Daoy (cell line): ENCODE measurements at places on chromosomes 5 and 9. TPM values are rescaled to one million over a fixed set of nuclear protein-coding genes. Genes with fewer than 3 reads are reported as not detected.

Gene GZMA
- total RNA-seq = 1.8 TPM in 1 of 2 replicates, not detected in the other

Gene HSD17B3
- not detected in 2 replicates for total RNA-seq

Gene PIP5KL1
- 0.18 and 0.51 TPM in 2 replicates for total RNA-seq

Gene CDKN2B-AS1
- not detected in 2 replicates for total RNA-seq

Gene SLC34A1
- not detected in 2 replicates for total RNA-seq

Gene LCN1
- not detected in 2 replicates for total RNA-seq

Gene PRRX2
- total RNA-seq = 1.5 and 1.7 TPM in 2 replicates

Gene AFAP1L1
- 11.7 and 12.8 TPM in 2 replicates for total RNA-seq

Gene PCDHGB3
- 0.68 and 1.1 TPM in 2 replicates for total RNA-seq

Gene AQP7
- total RNA-seq = not detected in 2 replicates

- DNase-seq = no peak
These were observed 264.5 kb upstream of the CDH6 start for GRCh38 chr5:30928956-30929355.

DNA sequence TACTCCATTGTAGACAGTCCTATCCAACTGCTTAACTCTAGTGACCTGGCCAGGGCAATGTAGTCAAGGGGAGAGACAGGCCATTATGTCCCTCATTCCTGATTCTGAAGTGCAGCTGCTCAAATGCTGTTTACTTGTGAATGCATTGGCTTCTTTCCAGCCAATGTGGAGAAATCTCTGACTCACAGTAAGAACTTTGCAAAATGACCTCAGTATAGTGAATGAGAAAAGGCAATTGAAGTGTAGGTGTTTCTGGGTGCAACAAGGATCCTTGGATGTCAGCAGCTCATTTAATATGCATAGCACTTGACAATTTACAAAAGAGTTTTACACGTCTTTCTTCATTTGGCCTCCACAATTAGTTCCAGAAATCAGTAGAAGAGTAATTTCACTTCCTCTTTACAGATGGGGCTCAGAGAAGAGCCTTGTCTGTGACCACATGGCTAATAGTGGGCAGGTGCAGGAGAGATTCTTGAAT lies 367.2 kb downstream of the OSTF1 start:
- DNase-seq = no peak

- DNase-seq = no peak
These were observed 441.4 kb downstream of the CDH12 start for GRCh38 chr5:22411554-22412349.

GRCh38 chr5:61824396-61824795 lies 481.6 kb upstream of the KIF2A start:
- DNase-seq = no peak

DNA sequence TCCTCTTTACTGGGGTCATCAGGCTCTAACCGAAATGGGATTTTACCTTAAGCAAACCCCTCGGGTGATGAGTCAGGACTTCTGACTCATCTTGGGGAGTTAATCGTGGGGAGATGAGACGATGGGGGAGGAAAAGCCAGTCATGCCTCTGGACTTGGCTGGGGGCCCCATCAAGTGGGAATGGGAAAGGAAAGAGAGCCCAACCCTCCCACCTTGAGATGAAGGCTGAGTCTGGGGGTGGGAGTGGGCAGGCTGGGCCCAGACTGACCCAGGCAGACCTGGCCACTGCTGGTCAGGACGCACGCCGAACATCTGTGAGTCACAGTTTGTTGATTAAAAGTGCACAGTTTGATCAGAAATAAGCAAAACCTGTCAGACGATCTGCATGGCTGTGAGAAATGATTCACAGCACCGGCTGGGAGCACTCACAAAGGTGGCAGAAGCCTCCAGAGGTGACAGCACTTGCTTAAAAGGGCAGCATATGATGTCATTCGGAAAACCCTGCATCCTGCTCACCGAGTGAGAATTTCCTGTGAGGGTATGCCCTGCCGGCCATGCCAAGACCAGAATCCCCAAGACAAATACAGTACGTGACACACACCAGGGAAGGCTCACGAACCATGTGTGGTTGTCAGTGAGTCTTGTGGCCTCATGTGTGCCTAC lies 50.0 kb upstream of the SLC25A51 start:
- peak; percentile 98 for DNase-seq

DNA sequence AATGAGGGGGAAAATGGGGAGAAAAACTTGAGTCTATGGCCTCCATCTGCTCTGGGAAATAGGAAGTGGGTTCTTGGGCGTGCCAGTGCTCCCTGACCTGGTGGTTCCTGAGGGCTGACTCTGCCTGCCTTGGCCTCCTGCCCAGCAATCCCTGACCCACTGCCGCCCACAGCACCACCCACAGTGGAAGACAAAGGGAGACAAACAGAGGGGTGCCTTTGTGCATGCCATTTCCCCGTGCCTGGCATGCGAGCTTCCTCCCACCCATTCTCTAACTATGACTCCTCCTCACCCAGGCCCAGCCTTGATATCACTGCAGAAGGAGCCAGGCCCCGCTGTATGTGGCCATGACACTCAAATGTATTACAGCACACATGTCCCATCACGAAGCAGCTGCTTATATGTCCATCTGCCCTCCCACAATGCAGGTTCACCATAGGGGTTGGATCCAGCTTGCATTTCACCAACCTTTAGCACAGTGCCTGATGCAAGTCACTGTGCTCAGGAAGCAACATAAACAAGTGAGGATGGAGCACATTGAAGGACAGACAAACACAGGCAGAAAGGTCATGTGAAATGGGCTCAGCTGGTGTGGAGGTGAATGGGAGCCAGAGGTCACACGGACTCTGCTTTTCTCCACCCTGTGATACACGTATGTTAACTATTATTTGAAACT lies 84.4 kb downstream of the ADRB2 start:
- peak; percentile 97 for DNase-seq

DNA sequence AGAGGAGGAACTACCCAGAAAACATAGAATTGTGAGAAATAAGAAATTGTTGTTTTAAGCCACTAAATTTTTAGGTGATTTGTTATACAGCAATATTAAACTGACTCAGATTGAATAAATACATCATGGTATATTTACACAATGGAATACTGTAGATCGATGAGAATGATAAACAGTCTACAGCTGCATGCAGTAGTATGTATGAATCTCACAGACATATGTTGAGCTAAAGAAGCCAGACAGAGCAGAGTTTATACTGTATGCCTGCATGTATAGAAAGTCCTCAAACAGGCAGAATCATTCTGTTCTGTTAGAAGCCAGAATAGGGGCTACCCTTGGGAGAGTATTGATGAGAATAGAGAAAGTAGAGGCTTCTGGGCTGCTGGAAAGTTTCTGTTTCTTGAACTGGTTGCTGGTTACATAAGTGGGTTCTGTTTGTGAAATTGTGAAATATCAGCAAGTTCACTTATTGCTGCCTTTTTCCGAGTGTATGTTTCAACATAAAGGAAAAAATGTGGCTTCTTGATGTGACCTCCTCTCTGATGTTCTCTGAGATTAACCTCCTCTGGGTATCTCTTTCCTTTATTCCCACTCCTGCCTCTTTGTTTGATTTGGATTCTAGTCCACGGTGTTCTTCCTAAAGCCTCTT lies 9.6 kb downstream of the KIAA1958 start:
- DNase-seq = no peak

- no peak for DNase-seq
These were observed 103.1 kb downstream of the MTREX start for GRCh38 chr5:55410845-55411244.

- DNase-seq = no peak
These were observed 156.9 kb upstream of the GPR151 start for GRCh38 chr5:146672866-146673265.

- DNase-seq = no peak
These were observed 33.0 kb upstream of the NFIB start for GRCh38 chr9:14346811-14347405.

GRCh38 chr5:160747987-160748386 lies 104.0 kb downstream of the ATP10B start:
- no peak for DNase-seq

DNA sequence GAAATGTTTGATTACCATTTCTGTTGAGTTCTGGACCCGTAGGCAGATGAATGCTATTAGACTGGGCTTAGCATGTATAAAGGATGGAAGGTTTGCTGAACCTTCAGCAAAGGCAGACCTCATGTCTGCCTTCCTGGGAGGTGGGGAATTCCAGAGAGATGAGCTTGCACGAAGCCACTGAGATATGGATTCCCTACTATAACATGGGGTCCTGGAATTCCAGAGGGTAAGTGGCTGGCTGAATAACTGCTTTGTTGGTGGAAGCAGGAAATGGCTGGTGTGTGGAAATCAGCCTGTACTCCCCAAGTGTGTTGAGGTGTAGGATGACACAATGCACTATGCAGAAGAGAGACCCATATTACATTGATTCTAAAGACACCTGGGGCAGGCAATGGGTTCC lies 526.4 kb downstream of the CTNND2 start:
- peak; percentile 91 for DNase-seq

- no peak for DNase-seq
These were observed 98.2 kb upstream of the RPS23 start for GRCh38 chr5:82376307-82376706.

- no peak for DNase-seq
These were observed 723.8 kb upstream of the EDIL3 start for GRCh38 chr5:85108471-85108870.

DNA sequence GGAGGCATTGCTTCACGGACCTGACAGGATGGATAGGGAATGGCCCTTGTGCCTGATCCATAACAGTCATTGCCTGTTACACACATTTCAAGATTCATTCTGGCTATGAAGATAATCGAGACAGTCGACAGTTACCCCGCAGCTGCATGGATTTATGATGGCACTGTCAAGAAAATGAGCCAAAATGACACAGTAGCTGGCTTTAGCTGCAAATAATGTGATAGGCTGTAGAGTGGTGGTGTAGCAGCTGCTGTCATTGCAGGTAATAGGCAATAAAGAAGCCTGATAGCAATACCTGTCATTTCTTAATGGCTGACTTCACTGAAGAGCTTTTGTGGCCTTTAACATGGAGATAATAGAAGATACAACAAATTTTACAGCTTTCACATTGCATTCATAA lies 1085.2 kb upstream of the ARRDC3 start:
- DNase-seq = no peak

GRCh38 chr9:38090170-38090569 lies 21.1 kb upstream of the SHB start:
- DNase-seq = no peak

DNA sequence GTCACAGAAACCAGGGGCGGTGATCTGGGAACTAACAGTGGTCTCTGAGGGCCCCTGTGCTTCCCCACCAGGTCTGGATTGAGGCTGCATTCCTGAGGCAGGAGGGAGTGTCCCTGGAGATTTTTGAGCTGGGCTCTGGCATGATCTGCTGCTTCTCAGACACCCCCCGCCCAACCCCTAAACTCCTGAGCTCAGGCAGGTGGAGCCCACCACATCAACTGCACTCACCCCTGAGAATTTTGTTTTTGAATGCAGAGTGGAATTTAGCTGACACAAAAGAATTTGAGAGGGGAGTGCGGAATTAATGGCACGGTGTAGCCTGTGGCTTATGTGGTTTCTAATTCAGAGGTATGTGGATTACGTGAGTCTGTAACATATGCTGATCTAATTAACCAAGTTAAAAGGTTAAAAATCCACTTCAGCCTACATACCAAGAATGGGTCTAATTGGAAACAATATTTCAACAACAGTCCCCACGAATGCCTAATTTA lies 23.9 kb upstream of the CTSL start:
- DNase-seq = no peak

DNA sequence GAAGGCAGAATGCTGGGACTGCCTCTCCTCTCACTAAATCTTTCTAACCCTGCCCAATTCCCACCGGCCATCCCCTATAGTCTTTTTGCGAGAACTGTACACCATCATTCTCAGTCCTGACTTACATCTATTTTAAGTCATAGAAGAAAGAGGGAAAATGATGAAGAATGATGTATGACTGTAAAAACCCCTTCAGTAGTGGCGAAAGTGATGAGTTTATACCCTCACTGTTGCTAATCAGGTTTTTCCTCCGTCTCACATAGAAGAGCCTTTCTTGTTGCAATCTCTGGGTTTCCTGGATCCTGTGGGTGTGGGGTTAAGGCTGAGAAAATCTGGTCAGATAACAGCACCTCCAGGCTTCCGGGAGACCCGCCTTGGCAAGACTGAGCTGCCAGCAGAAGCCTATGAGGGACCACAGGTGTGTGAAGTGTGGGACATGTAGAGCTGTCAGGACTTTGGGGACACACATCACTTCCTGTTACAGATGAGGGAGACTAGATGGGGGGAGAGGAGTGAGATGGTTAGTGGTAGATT lies 147.1 kb upstream of the SLC12A2 start:
- DNase-seq = no peak

DNA sequence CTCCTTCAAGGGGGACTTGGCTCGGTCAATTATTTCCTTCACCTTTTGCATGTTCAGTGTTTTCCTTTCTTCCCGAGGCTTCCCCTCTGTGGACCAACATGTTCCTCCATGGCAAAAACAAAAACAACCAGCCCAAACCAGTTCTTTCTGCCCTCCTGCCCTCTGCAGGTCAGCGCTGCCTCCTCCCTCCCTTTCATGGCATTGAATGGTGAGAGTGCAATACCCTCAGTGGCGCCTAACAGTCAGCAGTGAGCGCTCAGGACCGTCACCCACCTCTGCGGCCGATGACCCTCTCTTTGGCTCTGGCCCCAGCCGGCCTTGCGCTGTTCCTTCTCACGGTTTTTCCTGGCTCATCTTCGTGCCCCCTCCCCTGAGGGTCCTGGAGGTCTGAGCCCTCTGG lies 34.4 kb upstream of the GNE start:
- DNase-seq = no peak

DNA sequence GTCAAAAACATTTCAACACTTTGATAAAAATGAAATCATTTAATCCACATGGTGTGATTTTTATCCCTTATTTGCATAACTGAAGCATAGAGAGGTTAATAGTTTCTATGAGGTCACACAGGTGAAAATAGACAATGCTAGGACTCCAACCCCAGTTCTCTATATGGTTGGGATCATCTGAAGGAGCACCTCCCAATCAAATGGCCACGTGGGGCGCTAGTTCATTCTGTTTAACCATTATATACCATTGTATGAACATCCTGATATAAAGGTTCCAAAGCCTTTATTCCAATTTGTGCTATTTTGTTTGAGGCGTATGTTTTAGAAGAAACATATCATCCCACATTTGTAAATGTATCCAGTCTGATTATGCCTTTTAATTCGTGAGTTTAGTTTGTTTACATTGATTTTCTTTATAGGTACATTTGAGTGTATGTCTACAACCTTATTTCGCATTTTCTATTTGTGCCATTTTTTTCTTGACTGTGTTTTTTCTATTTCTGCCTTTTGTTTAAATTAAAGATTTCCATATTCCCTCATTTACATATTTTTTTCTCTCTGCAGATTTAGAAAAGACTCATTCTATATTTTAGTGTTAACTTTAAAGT lies 1092.0 kb downstream of the MAT2B start:
- DNase-seq = peak; percentile 9

GRCh38 chr9:76571743-76572146 lies 112.8 kb downstream of the GCNT1 start:
- no peak for DNase-seq

DNA sequence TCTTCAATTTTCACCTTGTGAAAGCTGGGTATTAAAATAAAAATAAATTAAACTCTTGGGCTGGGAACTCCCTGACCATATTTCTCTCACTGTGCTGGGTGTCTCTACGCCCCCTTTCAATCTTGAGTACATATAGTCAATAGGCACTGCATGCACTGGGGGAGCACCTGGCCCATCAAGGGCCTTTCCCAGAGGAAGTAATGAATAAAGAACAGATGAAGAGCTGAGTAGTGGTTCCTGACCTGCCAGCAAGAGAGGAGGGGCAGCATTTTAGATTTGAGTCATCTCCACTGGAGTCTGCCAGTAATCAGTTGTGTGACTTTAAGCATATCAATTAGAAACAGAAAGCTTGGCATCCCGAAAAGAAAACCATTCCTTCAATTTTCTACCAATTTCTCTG lies 6.2 kb downstream of the MAPKAP1 start:
- peak; percentile 54 for DNase-seq

GRCh38 chr9:14278291-14278721 lies 35.6 kb downstream of the NFIB start:
- DNase-seq = peak; percentile 94

- DNase-seq = no peak
These were observed 6.1 kb downstream of the SLC31A1 start for GRCh38 chr9:113227436-113227835.
